ENCODE measurements at places on chromosomes 3 and 15. TPM values are rescaled to one million over a fixed set of nuclear protein-coding genes. Genes with fewer than 3 reads are reported as not detected.

Gene NANOGP8
- total RNA-seq, result 91.5 TPM

Gene EXD1
- not detected for total RNA-seq

DNA sequence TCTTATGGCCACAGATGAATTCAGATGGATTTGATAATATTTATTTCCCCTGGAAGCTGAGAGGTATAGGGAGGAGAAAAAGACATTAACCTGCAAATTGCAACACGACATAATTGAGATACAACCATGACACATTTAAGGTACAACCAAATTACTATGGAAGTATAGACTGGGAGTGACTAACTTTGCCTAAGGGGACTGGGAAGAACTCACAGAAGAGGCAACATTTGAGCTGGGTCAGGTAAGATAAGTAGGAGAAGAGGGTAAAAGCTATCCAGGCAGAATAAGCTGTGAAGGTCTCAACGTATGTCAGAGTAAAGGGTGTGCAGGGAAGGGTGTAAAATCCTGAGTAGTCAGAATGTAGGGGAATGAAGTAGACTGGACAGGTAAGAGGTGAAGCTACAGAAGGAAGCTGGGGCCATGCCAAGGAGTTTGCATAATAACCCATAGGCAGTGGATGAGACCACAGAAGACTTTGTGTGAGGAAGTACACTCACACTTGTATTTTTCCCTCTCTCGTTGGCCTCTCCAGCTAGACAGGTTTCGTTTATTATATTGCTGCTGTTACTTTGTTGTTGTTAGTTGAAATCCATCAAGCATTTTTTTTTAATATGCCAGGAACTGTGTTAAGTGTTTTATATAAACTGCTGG is 28.0 kb upstream of the PTX3 start:
- peaks cover 5% of the 10 kb centered on the region for H3K4me1 ChIP-seq
- H3K27ac ChIP-seq, result no peak overlapping the region
- no peak for DNase-seq
- no peaks in the 10 kb centered on the region for H3K27me3 ChIP-seq
- H3K4me3 ChIP-seq, result no peak overlapping the region
- no peaks in the 10 kb centered on the region for H3K36me3 ChIP-seq

Gene STX19
- not detected for total RNA-seq
